Activated naive CD4-positive, alpha-beta T cell treated with anti-CD3 and anti-CD28 coated beads for 36 hours (primary cell): ENCODE measurements at places on chromosomes 4 and X. TPM values are rescaled to one million over a fixed set of nuclear protein-coding genes. Genes with fewer than 3 reads are reported as not detected.

GRCh38 chrX:69616457-69617203, 717 bp downstream of the EDA start:
- peak; percentile 5 for DNase-seq

- DNase-seq = no peak
Observed at GRCh38 chr4:5759236-5760075, 48.5 kb downstream of the EVC start.

DNA sequence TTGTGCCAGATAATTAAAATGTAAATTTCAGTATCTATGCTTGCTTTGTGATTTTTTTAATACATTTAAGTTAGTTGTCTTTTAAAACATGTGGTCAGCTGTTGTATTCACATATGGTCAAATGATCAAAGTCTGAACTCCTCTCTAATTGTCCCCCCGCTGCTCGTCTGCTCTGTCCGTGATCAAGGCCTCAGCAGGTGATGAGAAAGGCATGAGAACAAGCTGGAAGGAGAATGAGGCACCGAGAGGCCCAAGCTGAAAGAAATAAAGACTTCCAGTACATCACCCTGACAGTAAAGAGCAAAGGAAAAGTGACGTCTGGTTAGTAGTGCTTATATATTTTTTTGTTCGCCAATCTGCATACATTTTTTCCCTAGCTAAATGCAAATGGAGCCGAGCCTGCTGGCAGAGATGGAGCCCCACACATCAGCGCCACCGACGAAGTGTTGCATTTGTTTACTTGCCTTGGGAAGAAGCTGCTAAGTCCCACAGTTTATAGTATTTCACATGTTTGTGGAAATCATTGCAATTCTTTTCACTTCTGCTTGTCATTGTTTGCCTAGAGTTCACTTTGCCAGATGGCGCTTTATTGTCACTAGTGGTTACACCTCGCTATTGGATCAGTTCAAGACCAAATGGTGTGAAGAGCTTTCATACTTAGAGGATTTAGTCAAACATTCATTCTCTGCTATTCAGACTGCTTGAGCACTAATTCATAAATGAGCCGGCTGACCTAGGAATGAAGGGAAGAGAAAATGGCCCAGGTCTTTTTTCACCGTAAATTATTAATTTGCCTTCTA, 181.5 kb downstream of the ZIC3 start:
- no peak for DNase-seq

DNA sequence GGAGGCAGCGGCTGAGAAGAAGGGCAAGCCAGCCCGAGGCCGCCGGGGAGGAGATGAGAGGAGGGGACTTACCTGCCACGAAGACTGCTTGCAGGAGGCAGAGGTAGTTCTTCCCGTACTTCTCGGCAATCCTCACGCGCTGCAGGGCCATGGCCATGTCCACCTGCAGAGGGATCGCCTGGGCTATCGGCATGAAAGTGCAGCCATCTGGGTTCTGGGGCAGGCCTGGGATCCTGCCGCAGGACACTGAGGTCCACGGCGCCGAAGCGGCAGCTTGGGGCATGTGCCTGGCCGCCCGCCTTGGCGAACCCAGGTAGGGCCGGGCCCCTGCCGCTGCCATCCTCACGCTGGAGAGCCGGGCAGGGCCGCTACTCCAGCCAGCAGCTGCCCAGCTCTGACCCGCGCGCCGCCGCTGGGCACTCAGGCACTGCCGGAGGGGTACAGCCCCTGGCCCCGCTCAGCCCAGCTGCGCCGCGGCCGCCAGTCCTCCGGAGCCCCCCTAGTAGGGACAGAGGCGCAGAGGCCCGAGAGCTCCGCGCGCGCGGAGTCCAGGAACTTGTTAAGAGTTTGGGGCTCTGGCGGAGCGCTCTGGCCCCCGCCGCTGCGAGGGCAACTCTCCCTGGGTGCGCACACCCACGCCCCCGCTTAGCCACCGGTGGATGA, 16.0 kb downstream of the MCF2 start:
- no peak for DNase-seq

- DNase-seq = no peak
Observed at GRCh38 chrX:43592597-43592996, 63.5 kb upstream of the MAOA start.

GYPE gene
- 0.49 TPM for total RNA-seq

- DNase-seq = peak; percentile 7
Observed at GRCh38 chrX:56728752-56729151, 291 bp upstream of the NBDY start.

SSX4 gene
- not detected for total RNA-seq

DNA sequence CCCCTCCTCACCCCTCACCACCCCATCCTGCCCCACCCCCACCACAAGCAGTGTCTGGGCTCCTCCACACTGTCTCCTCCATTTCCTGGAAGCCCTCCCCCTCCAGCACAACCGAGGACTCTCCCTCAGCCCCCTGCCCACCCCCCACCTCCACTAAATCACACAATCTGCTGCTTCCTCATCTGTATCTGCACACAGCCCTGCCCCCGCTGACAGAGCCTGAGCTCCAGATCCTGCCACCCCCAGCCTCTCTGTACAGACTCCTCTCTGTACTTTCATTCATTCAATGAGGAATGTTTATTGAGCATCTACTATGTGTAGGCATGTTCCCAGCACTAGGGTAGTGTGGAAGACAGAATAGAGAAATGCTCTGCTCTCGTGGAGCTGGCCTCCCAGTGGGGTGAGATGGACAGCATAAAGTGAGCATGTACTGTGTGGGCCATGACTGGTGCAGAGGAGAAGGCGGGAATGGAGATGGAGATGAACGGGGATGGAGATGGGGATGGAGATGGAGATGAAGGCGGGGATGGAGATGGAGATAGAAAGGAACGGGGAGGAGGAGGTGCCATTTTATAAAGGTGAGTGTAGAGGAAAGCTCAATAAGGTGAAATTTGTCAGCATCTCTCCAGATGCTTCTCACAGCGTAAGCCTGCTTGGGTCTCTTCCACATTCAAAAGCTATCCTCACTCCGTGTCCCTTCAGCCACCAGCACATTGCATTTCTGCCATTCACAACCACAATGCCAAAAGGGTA, 2.5 kb upstream of the PPP2R2C start:
- no peak for DNase-seq

- no peak for DNase-seq
Observed at GRCh38 chrX:63635750-63636149, 149.3 kb downstream of the ARHGEF9 start.

GRCh38 chr4:92236877-92237276, 66.9 kb upstream of the GRID2 start:
- DNase-seq = no peak

GRCh38 chr4:123478859-123479345, 82.3 kb downstream of the SPRY1 start:
- DNase-seq = no peak

ANXA3 gene
- 3.0 TPM for total RNA-seq

DNA sequence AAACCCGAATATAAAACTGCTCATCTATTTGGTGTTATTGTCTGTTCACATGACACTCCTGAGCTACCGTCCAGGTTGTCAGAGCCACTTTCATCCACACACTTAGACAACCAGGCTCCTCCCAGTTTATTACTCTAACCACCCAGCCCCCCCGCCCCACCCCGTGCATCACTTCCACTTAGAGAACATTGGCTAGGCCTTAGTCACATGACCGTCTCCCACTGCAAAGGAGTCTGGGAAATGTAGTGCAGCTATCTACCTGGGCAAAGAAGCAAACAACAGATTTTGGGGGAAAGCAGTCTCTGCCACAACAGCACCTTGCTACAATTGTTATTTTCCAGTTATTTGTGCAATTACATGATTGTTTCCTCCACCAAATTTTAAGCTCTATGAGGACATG, 57.6 kb upstream of the RBPJ start:
- no peak for DNase-seq

GRCh38 chrX:70174754-70175153, 2.5 kb upstream of the DGAT2L6 start:
- DNase-seq = no peak

SUPT20HL2 gene
- total RNA-seq = not detected

- no peak for DNase-seq
Observed at GRCh38 chrX:119151051-119151380, 23.4 kb upstream of the KIAA1210 start.

GRCh38 chr4:78901882-78902281, 37.4 kb downstream of the PAQR3 start:
- no peak for DNase-seq

SYTL4 gene
- total RNA-seq = not detected

PDCL2 gene
- total RNA-seq = not detected

GRCh38 chr4:48138936-48139335, 4.9 kb upstream of the TXK start:
- peak; percentile 71 for DNase-seq

GRCh38 chrX:46576458-46576857, 2.9 kb downstream of the CHST7 start:
- no peak for DNase-seq

PAGE4 gene
- total RNA-seq = not detected

CFAP99 gene
- not detected for total RNA-seq

DNA sequence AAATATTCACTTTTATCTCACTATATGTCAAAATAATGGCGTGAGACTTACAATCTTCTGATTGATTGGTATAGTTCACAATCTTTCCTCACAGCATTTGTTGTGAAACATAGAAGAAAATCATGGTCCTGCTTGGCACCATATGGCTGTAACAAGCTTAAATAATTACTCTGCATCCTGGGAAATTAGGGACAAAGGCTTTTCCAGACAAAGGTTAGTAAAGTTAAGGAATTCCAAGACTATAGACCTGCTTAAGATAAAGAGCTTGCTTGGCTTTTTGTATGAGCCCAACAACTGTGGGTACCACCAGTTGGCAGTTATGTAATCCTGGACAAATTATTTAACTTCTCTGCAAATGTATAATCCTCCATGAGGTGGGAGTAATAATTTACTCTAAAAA, 3.4 kb upstream of the PCDH18 start:
- DNase-seq = no peak

GRCh38 chr4:186144946-186145569, 40.6 kb downstream of the FAM149A start:
- peak; percentile 8 for DNase-seq

DNA sequence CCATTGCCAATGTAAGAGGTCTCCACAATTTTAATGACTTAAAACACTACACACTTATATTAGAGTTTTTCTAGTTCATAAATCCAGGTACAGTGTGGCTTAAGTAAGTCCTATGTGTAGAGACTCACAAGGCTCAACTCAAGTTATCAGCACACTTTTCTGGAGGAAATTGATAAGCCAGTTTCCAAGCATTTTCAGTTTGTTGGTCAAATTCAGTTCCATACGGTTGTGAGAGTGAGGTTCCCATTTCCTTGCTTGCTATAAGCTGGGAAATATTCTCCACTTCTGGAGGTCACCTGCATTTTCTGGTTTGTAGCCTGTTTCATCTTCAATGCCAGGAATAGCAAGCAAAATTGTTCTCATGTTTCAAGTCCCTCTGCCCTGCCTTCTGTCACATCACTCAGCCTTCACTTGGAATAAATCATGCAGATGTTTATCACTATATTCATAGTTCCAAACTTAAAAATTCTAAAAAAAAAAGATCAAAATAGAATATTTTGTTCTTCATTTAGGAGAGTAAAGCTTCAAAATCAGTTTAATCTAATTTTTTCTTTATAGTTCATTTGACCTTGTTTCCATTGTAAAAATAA, 1137.5 kb upstream of the INTU start:
- DNase-seq = no peak

DNA sequence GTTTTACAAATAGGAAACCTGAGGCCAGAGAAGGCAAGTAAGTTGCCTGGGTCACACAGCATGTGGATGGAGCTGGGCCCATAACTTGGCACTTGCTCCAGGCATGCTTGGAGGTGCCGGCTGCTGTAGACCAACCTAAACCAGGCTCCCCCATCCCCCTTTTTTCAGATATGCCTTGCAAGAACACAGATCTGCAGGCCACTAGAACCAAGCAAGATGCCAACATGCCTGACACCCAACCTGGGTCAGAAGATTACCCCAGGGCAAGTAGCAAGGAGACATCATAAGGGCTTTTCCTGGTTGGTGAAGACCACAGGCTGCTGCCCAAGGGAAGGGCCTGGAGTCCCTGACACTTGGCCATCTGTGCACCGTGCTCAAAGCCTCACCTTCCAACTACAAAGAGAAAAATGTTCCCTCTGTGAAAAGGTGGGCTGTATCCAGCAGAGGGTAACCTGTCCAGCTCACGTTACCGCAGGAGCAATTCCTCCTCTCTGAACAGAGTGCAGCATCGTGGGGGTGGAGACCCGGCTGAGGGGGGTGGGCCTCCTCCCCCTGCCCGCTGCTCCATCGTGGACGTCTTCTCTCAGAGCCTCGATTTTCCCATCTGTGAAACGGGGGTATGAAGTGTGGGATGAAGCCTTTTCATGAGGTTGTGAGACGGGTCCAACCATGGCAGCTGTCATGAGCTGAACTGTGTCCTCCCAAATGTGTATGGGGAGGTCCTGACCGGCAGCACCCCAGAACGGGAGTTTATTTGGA, 23.0 kb downstream of the HMX1 start:
- DNase-seq = no peak

GRCh38 chr4:24771241-24771640, 24.1 kb upstream of the SOD3 start:
- DNase-seq = no peak

- DNase-seq = no peak
Observed at GRCh38 chr4:131091896-131092295, 1995.9 kb downstream of the C4orf33 start.

DNA sequence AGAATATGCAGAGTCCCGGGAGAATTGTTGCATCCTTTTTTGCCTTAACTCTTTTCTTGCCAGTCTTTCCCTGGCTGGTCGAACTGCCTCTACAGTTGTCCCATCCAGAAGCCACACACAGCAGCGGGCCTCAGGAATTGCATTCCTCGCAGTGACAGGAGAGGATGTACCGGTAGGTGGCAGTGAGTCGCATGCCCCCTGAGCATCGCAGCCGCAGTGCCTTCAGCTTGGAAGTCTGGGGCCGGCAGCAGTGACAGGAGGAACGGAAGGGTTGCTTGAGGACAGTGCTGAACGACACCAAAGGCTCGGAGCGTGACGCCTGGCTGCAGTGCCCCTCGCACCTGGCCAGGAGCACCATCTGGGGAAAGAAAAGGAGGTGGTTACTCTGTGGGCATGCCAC, 23.5 kb downstream of the NDP start:
- DNase-seq = peak; percentile 44

- DNase-seq = no peak
Observed at GRCh38 chrX:68631336-68631735, 16.1 kb upstream of the STARD8 start.

GRCh38 chr4:86558797-86559196, 35.3 kb upstream of the PTPN13 start:
- DNase-seq = no peak

DNA sequence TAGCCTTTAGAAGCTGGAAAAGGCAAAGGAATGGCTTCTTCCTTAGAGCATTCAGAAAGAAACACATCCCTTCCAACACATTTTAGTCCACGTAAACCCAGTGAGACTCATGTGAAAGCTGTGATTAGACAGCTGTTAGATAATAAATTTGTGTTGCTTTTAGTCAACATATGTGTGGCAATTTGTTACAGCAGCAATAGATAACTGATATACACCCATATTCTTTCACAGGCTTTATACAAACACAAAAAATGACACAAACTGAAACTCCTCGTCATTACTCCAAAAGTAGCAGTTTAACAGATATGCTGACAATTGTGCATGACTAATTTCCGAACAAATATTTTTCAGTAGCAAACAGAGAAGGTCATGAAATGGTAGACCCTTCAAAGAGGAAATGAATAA, 65.3 kb downstream of the ANTXR2 start:
- DNase-seq = no peak

GRCh38 chr4:99945718-99946355, 581 bp downstream of the DNAJB14 start:
- no peak for DNase-seq
